ENCODE measurements at places on chromosomes 16 and 17.

DNA sequence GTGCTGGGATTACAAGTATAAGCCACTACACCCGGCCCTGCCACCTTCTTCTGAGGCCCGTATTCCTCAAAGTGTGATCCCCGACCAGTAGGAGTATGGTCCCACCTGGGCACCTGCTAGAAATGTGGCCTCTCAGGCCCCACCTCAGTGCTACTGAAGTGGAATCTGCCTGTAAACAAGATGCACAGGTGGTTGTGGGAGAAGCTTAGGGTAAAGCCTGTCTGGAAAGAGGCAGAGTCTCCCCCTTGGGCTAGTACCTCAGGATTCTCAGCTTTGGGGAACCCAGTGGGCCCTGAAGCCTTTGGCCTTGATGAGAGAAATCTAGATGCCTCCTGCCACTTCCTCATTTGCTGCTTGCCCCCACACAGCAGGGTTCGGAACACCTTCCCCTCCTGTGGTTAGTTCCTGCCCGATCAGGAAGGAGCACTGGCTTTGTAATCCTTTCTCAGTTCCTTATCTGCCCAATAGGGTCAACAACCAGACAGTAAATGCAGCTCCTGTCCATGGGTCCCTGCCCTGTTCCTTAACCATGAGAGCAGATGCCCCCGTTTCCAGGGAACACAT is 25.2 kb downstream of the TK2 start:
- no peak for DNase-seq

- no peak for DNase-seq
Observed at GRCh38 chr16:68737730-68738629, 888 bp downstream of the CDH1 start.

GRCh38 chr16:70803319-70803718 is 2.4 kb upstream of the VAC14 start:
- DNase-seq: no peak

GRCh38 chr17:27995554-27995953 is 46.9 kb upstream of the NLK start:
- DNase-seq: no peak

DNA sequence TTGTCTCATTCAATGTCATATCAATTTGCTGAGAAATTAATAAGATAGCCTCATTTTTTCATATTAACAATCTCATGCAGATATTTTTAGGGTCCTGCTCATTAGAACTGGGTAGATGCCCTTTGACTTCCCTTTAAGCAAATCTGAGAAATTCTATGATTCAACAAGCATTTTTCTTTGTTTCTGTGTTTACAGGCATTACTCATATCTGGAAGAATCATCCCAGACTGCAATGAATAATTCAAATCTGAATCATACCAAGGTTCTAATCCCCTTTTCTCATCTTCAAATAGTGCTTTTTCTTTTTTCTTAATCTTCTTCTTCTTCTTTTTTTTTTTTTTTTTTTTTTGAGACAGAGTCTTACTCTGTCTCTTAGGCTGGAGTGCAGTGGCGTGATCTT is 69.2 kb upstream of the KIFC3 start:
- DNase-seq: no peak

Data from glomerular endothelial cell (primary cell).